SK-N-SH (cell line): ENCODE measurements at places on chromosomes 2 and 18.

DNA sequence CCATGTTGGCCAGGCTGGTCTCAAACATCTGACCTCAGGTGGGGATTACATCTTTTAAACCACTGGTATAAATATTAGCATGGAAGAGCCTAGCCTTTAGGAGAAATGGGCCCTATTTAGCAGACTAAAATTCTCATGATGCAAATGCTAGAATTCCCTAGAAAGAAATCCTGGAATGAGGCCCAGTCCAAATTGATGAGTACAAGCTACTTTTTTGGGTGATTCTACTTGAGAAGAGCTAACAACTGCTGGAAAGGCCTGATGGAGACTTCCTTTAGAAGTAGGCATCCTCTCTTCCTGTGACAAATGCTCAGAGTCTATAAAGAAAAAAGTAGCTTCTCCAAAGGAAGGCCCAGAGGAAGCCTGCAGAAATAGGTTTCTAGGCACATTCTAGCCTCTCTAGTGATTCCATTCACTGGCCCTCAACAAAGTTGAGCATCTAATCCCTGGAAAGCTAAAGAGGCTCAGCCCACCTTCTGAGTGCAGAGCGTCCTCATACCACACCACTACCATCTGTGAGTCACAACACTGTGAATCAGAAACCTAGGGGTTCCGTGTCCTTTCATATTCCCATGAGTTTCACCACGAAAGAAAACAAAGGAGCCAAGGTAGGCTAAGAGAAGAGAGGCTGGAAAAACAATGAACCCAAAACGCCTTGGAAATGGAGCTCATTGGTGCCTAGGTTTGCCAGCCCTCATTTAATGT lies 183.1 kb downstream of the C1D start:
- DNase-seq: peak; percentile 6

DNA sequence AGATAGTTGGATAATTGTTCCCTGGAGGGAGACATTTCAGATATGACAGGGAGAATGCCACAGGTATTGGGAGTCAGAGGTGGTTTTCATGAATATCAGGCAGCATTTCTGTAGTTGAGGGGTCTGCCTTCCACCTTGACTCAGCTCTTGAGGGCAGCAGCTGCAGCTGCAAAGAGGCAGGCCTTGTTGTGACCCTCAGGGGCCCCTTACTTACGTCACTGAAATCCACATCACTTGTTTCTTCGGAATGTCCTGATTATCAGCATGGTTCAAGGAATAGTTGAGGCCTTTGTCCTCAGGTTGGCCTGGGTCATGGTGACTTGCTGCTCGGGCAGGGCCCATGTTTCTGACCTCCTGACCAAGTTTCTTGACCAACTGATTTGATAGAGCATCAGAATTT lies 46.9 kb downstream of the TMEM17 start:
- DNase-seq: no peak

DNA sequence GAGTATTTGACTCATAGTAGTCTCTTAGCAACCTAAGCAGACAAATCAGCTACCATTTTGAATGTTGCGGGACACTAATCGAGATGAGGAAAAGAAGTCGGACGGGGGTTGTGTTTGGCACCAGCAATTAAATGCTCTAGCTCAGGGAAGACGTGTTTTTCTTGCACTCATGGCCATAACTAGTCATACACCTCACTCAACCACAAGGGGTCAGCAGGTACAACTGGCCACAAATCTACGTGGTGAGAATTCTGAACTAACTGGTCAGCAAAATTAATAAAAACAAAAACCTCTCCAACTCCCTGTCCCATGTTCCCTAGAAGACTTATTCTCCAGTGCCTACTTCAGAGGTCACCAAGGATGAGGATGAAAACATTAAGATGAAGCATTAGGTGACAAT lies 1467.8 kb downstream of the DPP10 start:
- DNase-seq: peak; percentile 6

GRCh38 chr2:19702267-19702666 lies 199.5 kb downstream of the TTC32 start:
- DNase-seq: no peak

GRCh38 chr18:6610466-6610865 lies 119.0 kb upstream of the ARHGAP28 start:
- DNase-seq: no peak

- no peak for DNase-seq
Measured at GRCh38 chr2:18855027-18855426, 265.7 kb upstream of the NT5C1B start.
